ENCODE measurements at places on chromosomes 13 and 19.

GRCh38 chr19:18476507-18477041, 38.6 kb upstream of the ISYNA1 start:
- DNase-seq, result no peak

DNA sequence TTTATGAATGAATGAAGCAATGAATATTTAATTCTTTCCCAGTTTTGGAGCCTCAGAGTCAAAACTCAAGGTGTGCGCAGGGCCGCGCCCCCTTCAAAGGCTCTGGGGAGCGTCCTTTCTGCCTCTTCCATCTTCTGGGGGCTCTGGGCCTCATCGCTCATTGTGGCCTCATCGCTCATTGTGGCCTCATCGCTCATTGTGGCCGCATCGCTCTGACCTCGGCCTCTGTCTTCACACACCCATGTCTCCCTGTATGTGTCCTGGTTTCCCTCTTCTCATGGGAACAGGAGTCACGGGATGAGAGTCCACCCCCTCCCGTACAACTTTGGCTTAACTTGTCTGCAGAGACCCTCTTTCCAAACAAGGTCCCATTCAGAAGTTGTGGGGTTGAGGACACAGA, 3.2 kb upstream of the MEX3D start:
- DNase-seq, result no peak

GRCh38 chr13:24671386-24672113, 8.7 kb upstream of the ATP12A start:
- DNase-seq, result peak; percentile 64

DNA sequence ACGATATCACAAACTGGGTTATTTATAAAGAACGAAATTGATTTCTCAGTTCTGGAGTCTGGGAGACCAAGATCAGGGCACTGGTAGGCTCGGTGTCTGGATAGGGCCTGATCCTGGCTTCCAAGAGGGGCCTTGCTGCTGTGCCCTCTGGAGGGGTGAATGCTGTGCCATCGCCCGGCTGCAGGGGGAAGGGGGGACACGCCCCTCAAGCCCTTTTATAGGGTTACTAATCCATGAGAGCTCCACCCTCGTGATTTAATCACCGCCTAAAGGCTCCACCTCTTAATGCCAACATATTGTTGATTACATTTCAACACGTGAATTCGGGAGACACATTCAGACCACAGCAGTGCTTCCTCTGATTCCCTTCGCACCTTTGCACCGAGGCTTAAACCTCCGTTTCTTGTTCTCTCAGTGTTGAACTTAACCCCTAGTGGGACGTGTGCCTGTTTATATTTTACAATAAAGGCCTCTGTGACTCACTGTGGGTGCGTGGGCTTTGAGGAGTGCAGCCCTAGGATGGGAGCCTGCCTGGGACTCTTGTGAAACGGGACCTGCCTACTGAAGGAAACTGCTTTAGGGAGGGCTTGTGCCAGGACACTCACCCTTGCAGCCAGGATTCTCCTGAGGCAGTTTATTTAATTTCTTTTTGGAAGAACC, 52.4 kb upstream of the SPATA13 start:
- DNase-seq, result no peak

DNA sequence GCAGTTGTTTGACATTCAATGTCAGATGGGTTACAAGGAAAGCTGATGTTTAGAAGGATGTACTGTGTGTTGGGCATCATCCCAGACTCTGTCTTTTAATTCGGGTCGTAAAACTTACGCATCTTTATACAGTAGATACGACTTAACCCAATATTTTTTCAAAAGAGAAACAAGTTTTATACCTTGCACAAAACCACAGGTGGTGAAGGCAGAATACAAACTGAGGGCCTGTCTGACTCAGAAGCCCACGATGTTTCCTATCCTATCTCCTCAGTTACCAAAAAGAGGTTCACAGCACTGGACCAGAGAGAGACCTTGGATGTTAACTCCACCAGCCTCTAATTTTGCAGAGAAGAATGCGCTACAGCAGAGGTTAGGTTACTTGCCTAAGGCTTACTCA, 477.0 kb downstream of the FOXO1 start:
- no peak for DNase-seq

- DNase-seq, result peak; percentile 80
Measured at GRCh38 chr13:33213024-33213768, 72.4 kb downstream of the STARD13 start.

GRCh38 chr13:84812078-84812477, 929.8 kb upstream of the SLITRK1 start:
- DNase-seq, result no peak

DNA sequence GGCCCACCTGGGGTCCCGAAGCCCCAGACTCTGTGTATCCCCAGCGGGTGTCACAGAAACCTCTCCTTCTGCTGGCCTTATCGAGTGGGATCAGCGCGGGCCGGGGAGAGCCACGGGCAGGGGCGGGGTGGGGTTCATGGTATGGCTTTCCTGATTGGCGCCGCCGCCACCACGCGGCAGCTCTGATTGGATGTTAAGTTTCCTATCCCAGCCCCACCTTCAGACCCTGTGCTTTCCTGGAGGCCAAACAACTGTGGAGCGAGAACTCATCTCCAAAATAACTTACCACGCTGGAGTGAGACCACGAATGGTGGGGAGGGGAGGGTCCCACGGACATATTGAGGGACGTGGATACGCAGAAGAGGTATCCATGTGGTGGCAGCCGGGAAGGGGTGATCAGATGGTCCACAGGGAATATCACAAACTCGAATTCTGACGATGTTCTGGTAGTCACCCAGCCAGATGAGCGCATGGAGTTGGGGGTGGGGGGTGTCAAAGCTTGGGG, 1.0 kb upstream of the ICAM5 start:
- DNase-seq, result no peak

- DNase-seq, result no peak
Measured at GRCh38 chr19:33441277-33441699, 67.8 kb downstream of the CEBPG start.
